ENCODE measurements at places on chromosomes 5 and 9.
A peak's percentile ranks its signal among the peaks of the same experiment; 100 is the strongest.

GRCh38 chr9:28101509-28101908, 528.2 kb upstream of the C9orf72 start:
- DNase-seq: no peak

DNA sequence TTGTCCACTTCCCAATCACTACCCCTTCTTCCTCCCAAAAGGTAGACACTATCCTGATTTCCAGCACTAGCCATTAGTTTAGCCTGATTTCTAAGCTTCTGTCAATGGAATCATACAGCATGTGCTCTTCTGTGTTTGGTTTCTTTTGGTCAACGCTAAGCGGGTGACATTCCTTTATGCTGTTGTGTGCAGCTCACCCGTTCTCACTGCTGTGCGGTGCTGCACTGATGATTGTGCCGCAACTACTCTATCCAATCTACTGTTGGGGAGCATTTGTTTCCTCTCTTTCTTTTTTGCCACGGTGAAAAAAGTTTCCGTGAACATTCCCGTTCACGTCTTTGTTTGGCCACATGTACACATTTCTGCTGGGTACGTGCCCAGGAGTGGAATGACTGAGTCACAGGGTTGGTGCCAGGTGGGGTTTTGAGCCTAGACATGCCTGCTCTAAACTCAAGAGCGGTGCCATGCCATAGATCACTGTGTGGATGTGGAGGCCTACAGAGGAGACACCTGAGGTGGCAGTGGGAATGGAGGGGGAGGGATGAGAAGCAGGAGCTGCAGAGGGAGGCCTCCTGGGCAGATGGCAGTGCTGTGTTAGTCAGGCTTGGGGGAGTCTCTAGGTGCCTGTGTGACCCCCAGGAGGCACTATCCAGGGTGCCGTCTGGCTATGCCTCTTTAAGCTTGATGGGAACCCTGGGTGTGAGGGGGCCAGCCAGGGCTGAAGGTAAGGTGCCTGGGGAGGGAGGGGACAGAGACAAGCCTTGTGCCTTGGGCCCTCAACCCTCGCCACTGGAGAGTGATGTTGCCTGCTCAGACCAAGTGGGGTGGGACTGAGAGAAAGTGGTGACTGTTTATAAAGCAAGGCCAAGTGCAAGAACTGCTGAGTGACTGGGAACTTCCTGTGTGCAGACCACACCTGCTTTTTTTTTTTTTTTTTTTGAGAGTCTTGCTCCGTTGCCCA, 11.4 kb upstream of the ANKRD33B start:
- no peak for DNase-seq

- DNase-seq: no peak
Measured at GRCh38 chr5:9474219-9475002, 71.5 kb downstream of the SEMA5A start.

DNA sequence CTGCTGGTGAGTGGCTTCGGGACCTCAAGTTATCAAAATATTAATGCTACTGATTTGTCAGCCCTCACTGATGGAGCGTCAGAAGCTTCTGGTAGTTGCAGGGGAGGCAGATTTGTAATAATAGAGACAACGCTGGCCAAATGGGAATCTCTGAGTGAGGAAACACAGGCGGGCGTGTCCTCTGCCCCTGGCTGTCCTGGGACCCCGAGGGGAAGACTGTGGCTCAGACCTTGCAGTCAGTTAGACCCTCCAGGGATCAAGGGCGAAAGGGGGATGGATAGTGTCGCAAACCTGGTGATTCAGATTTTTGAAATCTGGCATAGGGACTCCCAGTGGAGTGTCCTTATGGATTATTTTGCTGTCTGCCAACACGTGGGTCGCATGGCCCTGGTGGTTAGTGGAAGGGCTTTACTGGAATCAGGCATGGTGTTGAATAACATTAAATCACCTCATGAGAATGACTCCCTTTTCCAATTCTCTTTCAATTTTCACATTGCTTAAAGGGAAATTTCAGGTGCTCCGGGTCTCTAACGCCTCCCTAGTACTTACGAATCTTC, 35.1 kb upstream of the NTNG2 start:
- DNase-seq: no peak

GRCh38 chr9:28086881-28087280, 513.6 kb upstream of the C9orf72 start:
- DNase-seq: no peak

GRCh38 chr9:72667181-72667580, 145.8 kb downstream of the TMC1 start:
- DNase-seq: no peak

- no peak for DNase-seq
Measured at GRCh38 chr9:98229090-98229395, 26.4 kb downstream of the TBC1D2 start.

- no peak for DNase-seq
Measured at GRCh38 chr5:10699987-10700386, 61.0 kb downstream of the DAP start.

- no peak for DNase-seq
Measured at GRCh38 chr5:83467371-83468035, 4.0 kb upstream of the VCAN start.

DNA sequence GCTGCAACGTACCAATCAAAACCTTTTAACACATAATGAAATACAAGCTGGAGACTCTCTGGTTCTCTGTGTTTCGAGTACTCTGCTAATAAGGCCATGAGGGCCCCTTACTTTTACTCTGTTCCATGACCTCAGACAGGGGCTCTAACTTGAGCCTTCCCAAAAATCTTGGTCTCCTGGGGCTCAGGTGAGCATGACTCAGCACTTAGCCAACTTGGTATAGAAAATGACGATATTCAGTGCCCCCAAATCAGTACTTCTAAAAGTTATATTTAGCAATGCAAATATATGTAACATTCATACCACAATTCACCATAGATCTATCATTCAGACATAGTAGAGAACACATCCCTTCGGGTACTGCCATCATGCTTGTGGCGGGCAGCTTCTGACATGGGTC, 278.9 kb downstream of the EFNA5 start:
- DNase-seq: no peak

DNA sequence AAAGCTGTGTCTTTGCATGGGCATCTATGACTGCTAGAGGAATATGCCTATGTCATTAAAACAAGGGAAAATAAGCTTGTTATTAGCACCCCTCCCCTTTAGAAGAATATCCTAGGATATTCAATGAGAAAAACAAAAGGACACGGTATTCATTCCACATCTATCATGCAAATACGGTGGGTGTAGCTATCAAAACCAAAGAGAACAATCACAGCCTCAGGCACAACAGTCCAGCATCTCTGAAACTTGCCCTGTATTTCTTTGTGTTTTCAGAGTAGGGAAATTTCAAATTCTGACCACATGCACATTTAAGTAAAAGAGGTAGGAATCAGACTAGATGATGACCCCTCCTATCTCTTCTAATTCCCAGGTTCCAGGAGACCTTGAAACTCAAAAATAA, 209.9 kb downstream of the EFNA5 start:
- DNase-seq: no peak

GRCh38 chr5:17169507-17169906, 47.9 kb upstream of the BASP1 start:
- DNase-seq: no peak

- DNase-seq: no peak
Measured at GRCh38 chr5:107324809-107325208, 345.9 kb downstream of the EFNA5 start.

GRCh38 chr5:10562201-10563109, 1.4 kb upstream of the ANKRD33B start:
- no peak for DNase-seq

DNA sequence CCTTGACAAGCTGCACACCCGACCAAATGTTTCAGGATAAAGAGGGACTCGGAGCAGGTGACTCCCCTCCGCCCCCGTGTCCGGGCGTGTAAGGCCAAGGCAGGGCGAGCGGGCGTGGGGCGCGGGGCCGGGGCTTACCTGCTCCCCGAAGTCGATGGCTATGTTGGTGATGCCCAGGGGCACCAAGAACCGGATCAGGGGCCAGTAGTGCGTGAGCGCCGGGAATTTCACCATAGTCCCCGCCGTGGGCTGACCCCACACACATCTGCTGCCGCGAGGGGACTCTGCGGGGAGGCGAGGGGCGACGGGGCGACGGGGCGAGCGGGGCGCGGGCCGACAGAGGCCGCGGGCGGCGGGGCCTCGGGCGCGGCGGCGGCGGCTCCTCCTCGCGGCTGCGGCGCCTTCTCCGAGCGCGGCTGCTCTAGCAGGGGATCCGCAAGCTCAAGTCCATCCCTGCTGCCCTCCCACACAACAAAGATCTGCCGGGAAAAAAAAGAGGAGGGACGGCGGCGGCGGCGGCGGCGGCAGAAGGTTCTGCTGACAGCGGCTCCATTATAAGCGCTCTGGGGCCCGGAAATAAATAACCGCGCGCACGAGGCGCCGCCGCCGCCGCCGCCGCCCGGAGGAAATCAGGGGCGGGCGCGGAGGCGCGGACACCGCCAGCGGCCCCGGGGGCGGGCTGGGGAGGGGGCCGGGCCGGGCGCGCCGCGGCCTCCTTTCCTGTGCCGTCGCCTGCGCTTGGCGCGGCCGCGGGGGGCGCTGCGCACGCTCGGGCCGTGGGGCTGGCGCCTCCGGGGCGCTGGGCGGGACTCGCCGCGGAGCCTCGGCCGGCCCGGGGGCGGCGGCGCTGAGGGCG, at the start of gene ANKH:
ANKH (minus strand) TSS at position 565 of the 856 bp plus-strand sequence; CDS start at position 234, 331 bp downstream.
- DNase-seq: peak; percentile 72

DNA sequence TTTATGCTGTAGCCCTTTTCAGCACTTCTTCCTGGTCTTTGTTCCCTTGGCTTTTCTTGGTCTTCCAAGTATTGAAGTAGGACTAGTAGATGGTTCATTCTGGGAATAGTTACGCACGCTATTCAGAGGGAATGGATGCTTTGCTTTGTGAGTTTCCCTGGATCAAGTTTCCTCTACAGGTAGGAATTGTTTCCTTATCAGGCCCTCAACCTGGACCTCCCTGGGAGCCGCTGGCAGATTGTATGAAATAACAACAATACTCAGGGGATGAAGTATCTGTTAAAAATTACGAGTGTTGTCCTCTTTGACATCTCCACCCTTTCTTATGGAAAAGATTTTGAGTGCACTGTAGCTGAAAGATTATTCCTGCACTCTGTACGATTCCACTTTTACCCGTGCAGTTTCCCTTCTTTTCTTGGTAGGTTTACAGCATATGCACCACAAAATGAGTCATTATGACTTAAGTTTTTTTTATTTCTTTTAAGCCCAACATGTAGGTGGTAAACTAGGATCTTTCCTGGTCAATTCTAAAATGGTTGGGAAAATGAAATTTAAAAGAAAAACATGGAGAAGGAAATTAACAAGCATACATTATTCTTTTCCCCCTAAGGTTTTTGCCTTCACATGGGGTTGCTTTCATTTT, 57.9 kb downstream of the ARHGAP26 start:
- no peak for DNase-seq

DNA sequence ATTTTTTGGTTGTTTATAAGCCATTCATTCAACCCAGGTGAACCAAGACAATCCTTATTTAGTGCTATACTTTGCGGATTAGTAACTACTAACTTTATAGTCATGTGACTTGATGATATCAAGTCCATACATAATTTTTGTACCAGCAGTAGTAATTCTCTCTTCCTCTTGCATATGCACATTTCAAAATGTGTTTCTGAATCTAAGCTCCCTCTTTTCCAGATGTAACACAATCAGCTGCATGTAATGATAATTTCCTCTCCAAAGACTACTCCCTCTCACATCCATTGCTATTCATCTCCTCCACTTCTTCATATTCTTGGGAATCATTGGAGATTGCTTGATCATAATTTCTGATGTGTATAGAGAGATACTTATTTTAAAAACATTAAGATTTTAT, 510.1 kb upstream of the CDH18 start:
- no peak for DNase-seq

DNA sequence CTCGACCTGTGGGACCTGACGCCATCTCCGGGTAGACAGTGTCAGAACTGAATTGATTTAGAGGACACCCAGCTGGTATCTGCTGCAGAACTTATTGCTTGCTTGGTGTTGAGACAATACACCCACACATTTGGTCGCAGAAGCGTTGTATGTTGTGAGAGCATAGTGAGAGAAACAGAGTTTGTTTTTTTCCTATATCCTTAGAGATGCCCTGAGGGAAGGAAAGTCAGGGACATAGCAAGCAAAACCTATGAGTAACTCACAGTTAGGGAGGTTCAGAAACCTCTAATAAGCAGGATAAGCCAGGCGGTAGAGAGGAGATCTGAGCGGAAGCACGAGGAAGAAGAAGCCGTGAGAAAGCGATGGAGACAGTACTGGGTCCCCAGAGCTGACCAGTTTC, 59.8 kb downstream of the PTCD2 start:
- DNase-seq: no peak

GRCh38 chr5:170520372-170520771, 16.6 kb downstream of the KCNIP1 start:
- no peak for DNase-seq

- no peak for DNase-seq
Measured at GRCh38 chr9:76200315-76200714, 193.9 kb downstream of the RFK start.

DNA sequence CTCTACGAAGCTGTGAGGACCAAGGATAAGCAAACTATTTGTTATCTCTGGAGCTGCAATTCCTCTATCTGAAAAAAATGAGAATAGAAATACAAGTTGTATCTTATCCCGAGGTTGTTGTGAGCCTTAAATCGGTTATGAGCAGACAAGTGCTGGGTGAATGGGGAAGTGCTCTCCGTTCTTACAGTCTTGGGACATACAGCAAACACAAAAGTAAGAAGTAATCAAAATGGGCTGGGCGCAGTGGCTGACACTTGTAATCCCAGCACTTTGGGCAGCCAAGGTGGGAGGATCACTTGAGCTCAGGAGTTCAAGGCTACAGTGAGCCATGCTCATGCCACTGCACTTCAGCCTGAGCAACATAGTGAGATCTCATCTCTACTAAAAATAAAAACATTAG, 31.7 kb downstream of the ITK start:
- no peak for DNase-seq

- DNase-seq: no peak
Measured at GRCh38 chr5:36897616-36898015, 21.0 kb downstream of the NIPBL start.

- no peak for DNase-seq
Measured at GRCh38 chr5:89471115-89471514, 588.1 kb upstream of the MEF2C start.

GRCh38 chr9:120446671-120447070, 133.3 kb downstream of the CDK5RAP2 start:
- DNase-seq: no peak

GRCh38 chr9:109872901-109873300, 92.9 kb downstream of the PALM2AKAP2 start:
- no peak for DNase-seq

DNA sequence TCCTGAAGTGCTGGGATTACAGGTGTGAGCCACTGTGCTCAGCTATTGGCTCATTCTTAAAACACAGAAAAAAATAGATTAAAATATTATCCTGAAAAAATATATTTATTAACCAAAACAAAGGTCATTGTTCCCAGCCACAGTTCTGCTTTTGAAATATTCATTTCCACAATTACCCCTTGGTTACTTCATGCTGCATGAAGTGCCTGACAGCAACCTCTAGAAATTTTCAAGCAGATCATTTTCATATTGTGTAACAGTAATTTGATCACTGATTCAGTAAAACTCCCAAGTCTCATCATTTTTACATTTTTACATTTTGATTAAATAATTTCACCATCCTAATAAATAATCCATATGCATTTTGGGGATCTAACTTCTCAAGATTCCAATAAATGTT, 18.8 kb upstream of the GNAQ start:
- no peak for DNase-seq

- no peak for DNase-seq
Measured at GRCh38 chr5:64929833-64930232, 161.1 kb downstream of the CWC27 start.
